Activated CD4-positive, alpha-beta T cell treated with anti-CD3 and anti-CD28 coated beads for 36 hours (primary cell): ENCODE measurements at places on chromosomes 1 and 21.

- DNase-seq = no peak
These were observed 53.6 kb upstream of the ZNF644 start for GRCh38 chr1:91075233-91076135.

DNA sequence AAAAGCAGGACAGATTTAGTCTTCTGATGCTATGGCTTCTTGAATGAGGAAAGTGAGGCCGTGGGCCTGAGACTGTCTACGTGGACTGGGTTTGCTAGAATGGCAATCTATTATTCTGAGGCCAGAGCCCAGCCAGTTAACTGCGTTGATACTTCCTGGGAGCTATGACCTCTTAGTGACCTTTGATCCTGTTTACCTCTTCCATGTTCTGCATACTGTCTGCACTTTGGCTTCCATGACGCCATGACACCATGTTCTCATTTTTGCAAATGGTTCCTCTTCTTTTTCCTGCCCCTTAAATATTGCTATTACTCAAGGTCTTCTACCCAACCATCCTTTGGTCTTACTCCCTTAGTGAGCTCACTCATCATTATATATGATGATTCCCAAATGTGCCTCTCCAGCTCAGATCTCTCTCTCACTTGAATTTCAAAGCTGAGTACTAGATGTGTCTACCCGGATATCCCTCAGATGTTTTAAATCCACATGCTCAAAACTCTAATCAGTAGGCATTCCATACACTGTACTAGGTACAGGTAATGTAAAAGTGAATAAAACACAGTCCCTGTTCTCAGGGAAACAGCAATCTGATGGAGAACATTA, 66.1 kb upstream of the ATP1A1 start:
- DNase-seq = no peak

DNA sequence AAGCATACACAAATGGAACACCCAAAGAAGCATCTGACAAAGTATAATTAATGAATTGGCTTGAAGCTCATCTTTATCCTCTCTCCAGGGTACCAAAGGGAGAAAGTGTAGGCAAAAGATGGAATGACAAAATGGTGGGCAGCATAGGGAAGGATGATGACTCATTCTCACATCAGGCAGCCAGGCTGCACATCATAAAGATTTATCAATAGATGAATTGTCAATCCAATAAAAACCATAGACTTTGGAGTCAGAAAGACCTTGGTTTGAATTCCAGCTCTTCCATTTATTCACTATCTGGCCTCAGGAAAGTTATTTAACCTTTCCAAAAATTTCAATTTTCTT, 138.5 kb downstream of the TNR start:
- DNase-seq = no peak

GRCh38 chr21:25772686-25773085, 37.9 kb downstream of the GABPA start:
- no peak for DNase-seq

DNA sequence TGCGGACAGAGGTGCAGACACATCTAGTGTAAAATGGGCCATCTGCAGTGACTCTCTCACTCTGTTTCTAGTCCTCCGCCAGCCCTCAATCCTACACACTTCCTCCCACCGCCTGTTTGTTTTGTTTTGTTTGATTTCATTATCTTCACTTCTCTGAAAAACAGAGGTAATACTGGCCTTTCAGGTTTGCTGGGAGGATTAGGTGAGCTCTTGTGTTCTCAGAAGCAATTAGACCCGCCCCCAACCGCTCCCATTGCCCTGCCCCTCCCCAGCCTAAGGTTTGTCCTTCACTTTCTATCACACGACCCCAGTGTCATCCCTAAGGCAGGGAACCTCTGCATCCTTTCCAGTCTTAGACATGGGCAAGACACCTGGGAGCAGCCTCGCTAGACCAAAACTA, 43.2 kb upstream of the TACSTD2 start:
- no peak for DNase-seq

GRCh38 chr1:193674292-193674944, 488.0 kb upstream of the B3GALT2 start:
- no peak for DNase-seq

GRCh38 chr1:25569597-25570396, 26.4 kb downstream of the LDLRAP1 start:
- no peak for DNase-seq

DNA sequence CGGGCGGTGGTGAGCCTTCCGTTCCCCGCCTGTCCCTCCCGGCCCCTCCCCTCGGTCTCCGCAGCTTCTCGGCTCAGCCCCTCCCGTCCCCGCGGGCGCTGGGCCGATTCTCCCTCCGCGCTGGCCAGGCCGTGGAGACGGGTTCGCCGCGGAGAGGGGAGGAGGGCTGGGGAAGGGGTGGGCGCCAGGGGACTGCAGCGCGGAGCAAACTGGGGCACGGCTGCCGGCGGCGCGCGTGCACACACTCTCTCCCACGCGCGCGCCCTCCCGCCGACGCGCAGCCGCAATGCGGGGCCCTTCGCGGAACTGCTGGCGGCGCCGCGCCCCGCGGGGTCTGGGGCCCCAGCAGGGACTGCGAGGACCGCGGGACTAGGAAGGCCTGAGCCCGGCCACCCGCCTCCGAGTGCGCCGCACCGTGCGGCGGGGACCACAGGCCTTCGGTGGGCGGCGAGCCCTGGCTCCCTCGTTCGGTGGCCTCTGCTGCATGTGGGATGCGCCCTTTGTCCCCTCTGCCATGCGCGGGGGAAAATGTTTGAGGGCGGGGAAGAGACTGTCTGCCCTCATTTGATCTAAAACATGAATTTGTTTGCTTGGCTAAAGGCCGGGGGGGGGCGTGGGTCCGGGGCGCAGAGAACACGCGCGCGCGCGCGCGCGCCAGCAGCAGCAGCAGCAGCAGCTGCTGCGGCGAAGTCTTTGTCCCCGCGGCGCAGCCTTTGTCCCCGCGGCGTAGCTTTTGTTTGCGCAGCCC, 90.7 kb upstream of the VAMP3 start:
- peak; percentile 59 for DNase-seq

DNA sequence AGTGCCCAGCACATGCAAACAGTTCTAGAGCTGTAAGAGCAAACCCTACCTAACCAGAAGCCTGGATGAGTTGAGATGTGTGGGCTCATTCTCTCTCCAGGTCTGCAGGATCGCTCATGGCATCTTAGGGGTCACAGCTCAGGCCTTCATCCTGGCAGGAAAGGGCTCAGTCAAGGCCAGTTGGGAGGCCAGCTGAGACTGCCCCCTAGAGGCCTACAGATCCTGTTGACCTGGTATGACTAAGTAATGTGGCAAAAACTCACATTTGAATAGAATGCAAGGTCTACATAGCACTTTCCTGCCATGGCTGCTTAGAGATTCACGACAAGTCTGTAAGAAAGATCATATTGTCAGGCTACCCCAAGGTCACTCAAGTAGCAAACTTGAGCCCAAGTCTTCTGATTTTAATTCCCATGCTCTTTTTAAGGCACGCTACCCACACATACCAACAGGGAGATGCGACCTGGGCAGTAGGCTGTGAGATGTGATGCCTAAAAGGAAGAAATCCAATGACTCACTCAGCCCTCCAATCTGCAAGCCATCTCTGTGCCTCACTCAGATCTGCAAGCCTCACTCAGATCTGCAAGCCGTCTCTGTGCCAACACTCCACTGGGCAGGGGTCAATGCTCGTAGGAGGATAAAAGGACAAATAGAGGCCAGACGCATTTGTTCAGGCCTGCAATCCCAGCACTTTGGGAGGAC, 5.1 kb upstream of the CAPN8 start:
- DNase-seq = peak; percentile 47

GRCh38 chr1:33080885-33081553, at the start of gene AZIN2:
Gene AZIN2 (plus strand): TSS chr1:33081153. CDS start chr1:33082250, 1,097 bp downstream.
- peak; percentile 98 for DNase-seq

- no peak for DNase-seq
These were observed 37.1 kb downstream of the SLC30A1 start for GRCh38 chr1:211541720-211542477.

- no peak for DNase-seq
These were observed 43.5 kb upstream of the NRDC start for GRCh38 chr1:51922040-51922439.

GRCh38 chr1:214029796-214030195, 42.0 kb downstream of the PROX1 start:
- no peak for DNase-seq

DNA sequence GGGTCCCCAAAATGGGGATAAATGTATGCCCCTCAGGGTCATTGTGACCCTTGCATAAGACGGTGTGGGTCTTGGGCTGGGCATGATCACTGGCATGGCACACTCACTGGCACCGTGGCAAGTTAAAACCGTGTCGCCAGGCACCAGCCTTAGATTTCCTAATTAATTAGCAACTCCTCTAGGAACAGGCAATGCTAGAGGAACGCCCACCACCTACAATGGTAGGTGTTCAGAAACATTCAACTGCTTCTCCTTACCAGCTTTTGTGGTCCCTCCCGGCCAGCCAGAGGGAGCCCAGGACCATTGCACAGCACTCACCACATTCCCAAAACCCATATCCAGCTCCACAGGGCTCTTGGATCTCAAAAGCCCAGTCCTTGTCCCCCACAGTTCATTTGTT, 36.4 kb downstream of the EPHA2 start:
- DNase-seq = no peak

GRCh38 chr1:179883040-179883744, 1.1 kb downstream of the TOR1AIP1 start:
- no peak for DNase-seq

DNA sequence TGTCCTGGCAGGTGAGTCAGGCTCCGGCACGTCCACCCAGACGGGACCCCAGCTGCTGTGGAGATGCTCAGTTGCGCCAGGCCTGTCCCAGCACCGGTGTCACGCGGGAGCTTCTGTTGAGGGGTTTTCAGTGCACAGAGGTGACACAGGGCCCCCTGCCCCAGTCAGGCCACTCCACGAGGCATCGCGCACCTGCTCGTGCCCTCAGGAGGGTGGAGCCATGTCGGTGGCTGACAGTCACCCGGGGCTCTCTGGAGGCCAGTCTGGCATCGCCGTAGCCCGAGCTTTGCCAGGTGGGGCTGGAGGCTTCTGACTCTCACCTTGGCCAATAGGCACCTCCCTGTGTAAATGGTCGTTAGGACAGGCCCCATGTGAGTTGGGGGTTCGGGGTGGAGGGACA, 11.1 kb downstream of the TMEM240 start:
- DNase-seq = no peak

DNA sequence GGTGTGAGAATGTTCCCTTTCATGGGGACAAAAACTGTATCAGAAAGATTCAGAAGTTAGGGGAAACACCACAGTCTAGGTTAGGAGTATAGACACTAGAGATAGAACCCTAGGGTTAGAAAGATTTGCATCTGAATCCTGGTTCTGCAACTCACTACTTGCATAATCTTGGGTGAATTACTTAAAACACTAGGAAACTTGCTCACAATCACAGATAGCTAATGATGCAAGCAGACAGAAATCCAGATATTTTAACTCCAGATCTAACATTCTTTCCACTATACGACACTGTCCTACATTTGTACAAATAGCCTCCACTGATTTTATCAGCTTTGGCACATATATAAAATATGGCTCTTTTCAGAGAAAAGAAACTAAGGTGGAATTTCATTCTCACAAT, 30.8 kb upstream of the GLIS1 start:
- DNase-seq = no peak

GRCh38 chr1:53614231-53615021, 124.5 kb downstream of the GLIS1 start:
- DNase-seq = no peak

GRCh38 chr1:228259951-228260350, 52.1 kb downstream of the OBSCN start:
- DNase-seq = no peak

DNA sequence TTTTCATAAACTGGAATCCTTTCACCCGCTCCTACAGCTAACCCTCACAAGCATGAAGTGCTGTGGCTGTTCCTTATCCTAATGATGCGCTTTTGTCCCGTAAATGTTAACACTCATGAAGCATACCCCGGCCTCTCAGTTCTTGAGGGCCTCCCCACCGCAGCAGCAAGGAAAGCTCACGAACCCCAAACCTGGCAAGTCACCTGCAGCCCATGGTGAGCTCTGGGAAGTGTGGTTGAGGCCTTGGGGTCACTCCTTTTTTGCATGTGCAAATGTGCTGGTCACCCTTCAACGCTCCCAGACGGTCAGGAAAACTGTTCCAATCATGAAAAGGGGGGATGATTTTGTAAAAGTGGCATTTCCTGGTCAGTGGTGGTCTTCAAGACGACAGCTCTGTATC, 124.6 kb downstream of the PRDM2 start:
- no peak for DNase-seq

DNA sequence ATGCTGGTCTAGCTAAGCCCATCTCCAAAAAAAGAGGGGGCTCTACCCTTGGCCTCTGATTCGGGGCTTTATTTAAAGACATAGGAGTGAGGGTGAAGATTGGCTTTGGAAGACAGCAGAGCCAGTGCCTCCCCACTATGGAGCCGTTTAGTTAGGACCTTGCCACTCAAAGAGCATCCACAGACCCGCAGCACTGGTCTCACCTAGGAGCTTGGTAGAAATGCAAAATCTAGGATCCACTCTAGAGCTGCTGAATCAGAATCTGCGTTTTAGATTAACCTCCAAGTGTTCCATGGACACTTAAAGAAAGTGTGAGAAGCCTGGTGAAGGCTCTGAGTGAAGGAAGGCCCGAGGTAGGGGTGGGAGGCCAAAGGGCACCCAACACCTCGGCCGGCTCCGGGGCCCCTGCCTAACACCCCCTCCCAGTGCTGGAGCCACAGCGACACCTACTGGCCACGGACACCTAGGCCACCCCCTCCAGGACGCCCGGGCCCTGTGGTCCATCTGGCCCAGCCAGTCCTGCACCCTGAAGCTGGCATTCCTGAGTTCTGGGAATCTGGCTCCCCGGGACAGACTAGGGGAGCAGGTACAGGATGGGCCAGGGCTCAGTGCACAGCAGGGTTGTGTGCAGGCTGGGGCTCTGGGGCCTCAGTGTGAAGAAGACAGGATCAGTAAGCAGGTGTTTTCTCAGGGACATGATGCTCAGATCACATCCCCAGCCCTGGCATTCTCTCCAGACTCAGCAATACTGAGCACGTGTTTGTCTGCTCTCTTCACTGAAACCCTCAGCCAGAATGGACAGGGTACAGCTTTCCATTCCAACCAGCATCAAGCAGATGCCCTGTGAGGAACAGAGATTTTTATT, 79.2 kb downstream of the TMEM53 start:
- peak; percentile 91 for DNase-seq

GRCh38 chr1:34272152-34272551, 95.4 kb downstream of the C1orf94 start:
- DNase-seq = no peak

DNA sequence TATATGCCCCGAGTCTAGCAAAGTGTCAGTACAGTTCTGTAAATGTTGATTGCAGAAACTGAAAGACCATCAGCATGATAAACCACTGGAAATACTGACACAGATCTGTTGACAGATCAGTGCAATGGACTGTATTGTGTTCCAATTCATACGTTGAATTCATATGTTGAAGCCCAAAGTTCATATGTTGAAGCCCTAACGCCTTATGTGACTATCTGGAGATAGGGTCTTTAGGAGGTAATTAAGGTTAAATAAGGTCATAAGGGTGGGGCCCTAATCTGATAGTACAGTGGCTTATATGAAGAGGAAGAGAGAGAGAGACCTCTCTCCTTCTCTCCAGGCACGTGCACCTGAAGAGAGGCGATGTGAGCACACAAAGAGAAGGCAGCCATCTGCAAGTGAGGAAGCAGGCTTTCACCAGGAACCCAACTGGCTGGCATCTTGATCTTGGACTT, 144.7 kb downstream of the MRPL39 start:
- DNase-seq = no peak

GRCh38 chr1:58149271-58149812, 397.2 kb downstream of the OMA1 start:
- no peak for DNase-seq

- DNase-seq = no peak
These were observed 68.5 kb downstream of the RGS2 start for GRCh38 chr1:192877283-192877886.
